ENCODE measurements at places on chromosomes 2 and 18.

GRCh38 chr2:32738939-32739338 is 111.1 kb downstream of the TTC27 start:
- DNase-seq: peak; percentile 24

DNA sequence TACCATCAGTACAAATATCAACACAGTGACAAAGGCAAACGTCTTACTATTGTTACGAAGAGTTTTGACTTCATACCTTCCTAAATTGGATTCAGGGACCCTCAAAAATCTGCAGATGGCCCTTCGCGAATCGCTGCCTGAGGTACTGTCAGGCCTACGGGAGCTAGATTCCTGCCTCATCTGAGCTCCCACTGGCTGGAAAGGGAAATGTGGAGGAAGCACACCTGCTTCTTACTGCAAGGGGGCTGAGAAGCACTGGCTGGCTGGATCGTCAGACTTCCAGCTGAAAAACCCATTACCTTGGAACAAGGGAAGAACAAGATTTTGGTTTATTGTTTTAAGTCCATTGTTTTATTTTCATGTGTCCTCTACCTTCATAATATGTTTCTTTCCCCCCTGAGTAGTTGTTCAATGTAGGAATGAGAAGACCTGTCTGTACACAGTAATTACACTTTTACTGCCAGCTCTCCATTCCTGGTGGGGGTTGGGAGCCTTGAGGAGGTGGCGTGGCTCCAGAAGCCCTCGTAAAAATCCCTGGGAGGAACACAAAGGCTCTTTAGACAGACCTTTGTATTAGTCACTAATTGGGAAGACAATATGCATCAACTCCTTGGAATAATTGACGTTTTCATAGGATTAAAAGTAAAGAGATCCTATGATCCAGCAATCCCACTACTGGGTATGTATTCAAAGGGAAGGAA is 124.1 kb upstream of the NOSTRIN start:
- DNase-seq: no peak

DNA sequence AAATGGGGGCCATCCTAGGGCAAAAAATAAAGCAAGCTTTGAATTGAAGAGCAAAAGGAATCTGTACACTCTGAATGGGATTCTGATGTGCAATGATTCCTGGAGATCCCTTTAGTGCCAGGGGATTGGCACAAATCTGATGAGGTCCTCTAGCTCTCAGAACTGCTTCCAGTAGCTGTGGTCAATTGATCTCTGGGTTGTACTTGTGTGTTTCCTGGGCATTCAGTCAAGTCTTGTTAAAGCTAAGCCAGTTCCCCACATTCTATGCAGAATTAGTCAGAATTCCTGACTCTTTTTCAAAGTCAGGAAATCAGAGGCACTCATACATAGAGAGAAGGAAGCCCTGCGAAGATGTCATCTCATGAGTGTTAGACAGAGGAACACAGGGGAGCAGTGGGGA is 161.3 kb downstream of the DNER start:
- DNase-seq: peak; percentile 51

GRCh38 chr18:74870950-74871349 is 273.3 kb downstream of the ZNF407 start:
- no peak for DNase-seq

GRCh38 chr18:74817576-74817975 is 219.9 kb downstream of the ZNF407 start:
- DNase-seq: no peak
